ENCODE measurements at places on chromosomes 1 and 21.

GRCh38 chr1:47562799-47563198 is 125.0 kb downstream of the FOXD2 start:
- peaks cover 26% of the 10 kb centered on the region for H3K27me3 ChIP-seq
- DNase-seq, result no peak
- peaks cover 10% of the 10 kb centered on the region for H3K4me1 ChIP-seq

GRCh38 chr1:106290805-106291501 is 765.5 kb upstream of the PRMT6 start:
- H3K4me1 ChIP-seq, result no peaks in the 10 kb centered on the region
- H3K27me3 ChIP-seq, result no peaks in the 10 kb centered on the region
- no peak for DNase-seq
- no peaks in the 10 kb centered on the region for H3K36me3 ChIP-seq
- H3K4me3 ChIP-seq, result no peak overlapping the region

DNA sequence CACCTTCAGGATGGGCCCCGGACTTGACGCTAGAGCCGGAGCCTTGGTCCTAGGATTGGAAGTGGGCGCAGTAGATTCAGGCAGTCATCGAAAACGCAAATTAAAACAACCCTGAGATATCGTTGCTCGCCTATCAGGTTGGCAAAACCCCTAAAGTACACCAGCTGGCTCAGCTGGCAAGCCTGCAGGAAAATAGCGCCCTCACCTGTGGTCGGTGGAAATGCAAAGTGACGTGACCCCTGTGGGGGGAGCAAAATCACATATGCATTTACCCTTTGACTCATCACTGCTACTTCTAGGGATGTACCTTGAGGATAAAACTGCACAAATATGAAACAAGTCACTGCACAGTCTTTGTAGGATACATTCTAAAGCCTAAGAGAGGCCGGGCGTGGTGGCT is 170.3 kb upstream of the TMEM51 start:
- no peaks in the 10 kb centered on the region for H3K27me3 ChIP-seq
- DNase-seq, result no peak
- H3K4me3 ChIP-seq, result no peak overlapping the region
- no peak overlapping the region for H3K27ac ChIP-seq

GRCh38 chr1:203556047-203556851 is 62.3 kb downstream of the OPTC start:
- H3K4me3 ChIP-seq, result no peak overlapping the region
- no peaks in the 10 kb centered on the region for H3K27me3 ChIP-seq
- DNase-seq, result peak; percentile 69
- no peaks in the 10 kb centered on the region for H3K36me3 ChIP-seq
- H3K27ac ChIP-seq, result peak overlapping the region; percentile 86
- peaks cover 48% of the 10 kb centered on the region for H3K4me1 ChIP-seq

All from heart right ventricle (tissue), 16 donors.